ENCODE measurements at places on chromosomes 7 and 10.

DNA sequence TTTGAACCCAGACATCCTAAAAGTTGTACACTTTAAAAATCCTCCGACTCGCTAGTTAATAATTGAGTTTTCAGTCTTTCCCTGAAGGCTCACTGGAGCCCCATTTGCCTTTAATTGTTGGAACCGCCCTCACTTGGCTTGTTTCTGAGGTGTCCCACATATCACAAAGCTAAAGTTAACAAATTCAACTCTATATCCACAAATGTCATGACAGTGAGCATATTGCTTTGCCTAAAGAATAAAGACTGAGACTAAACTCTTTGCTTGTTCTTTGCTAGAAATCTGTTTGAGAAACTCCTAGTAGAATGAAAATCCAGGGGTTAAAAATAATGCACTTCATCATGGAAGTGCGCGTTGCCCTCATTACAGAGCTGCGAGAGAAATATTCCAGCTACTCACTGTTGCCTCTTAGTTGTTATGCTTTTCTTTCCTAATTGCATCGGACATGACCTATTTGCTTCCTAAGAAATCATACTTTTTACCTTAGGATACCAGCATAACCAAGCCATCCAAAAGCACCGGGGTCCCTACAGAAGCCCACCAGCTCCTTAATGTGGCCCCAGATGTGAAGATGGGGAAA, 752 bp downstream of the THSD7A start:
- DNase-seq: no peak

- no peak for DNase-seq
These were observed 921.5 kb downstream of the TYW1 start for GRCh38 chr7:67918158-67918557.

- no peak for DNase-seq
These were observed 34.1 kb downstream of the SEM1 start for GRCh38 chr7:96675548-96675947.

GRCh38 chr7:16755397-16755796, 1.8 kb downstream of the TSPAN13 start:
- DNase-seq: peak; percentile 32

DNA sequence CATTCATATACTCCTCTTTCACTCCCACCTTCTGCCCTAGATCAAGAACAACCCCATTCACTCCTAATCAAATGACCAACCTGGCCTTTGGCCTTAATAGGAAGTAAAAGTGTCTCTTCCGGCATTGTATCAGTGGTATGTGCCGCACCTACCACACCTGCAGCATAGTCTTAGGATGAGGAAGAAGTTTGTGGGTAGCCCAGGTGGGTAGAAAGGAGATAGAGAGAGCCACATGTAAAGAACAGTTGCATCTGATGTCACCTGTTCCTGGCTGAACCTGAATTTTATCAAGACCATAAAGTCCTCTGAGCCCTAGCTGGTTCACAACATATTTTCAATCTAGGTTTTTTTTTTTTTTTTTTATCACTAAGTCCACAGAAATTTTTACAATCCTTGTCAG, 55.5 kb upstream of the PTPN12 start:
- DNase-seq: no peak
